GM23338 (cell line): ENCODE measurements at places on chromosomes 7 and 10. TPM values are rescaled to one million over a fixed set of nuclear protein-coding genes. Genes with fewer than 3 reads are reported as not detected.
A peak's percentile ranks its signal among the peaks of the same experiment; 100 is the strongest.

- no peaks in the 10 kb centered on the region for H3K4me1 ChIP-seq
- no peaks in the 10 kb centered on the region for H3K27me3 ChIP-seq
- H3K27ac ChIP-seq = no peak overlapping the region
- H3K4me3 ChIP-seq = no peak overlapping the region
- DNase-seq = peak; percentile 76
These were observed 13.6 kb upstream of the BPGM start for GRCh38 chr7:134632937-134633540.

DNA sequence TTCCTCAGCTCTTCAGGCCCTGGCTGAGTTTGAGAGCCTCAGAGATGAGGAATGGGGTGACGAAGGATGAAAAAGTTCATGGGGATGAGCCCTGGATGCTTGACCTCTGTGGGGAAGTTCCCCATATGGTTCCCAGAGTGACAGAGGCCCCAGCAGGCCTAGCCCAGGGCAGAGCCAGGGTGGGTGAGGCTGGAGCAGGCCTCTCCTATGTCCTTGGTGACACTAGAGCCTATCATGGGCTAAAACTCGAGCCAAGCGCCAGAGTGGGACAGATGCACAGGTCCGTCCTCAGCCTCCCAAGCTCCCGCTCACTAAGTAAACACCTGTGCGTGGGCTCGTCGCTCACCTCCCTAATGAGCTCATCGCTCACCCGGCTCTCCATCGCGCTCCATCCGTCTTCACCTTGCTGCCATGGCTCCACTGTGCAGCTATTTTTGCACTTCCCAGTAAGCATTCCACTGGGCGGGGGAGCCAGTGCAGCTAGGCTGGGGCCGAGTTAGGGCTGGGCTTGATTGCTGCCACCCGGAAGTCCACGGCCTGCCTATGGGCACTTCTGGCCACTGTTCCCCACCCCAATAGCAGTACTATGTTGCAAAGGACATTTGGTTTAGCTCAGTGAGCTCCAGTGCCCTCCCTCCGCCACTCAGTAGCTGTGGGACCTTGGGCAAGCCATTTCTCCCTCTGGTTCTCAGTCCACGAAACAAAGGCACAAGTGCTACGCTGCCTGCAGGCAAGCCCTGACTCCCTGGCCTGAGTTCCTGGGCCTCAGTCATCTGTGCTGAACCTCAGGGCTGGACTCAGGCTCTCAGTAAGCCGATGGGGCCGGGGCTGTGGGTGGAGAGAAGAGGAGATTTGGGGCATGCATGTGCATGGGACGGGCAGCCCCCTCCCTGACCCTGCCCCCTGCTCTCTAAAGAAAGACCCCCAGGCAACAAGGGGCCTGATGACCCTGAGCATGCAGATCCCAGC is 117.3 kb upstream of the PCBD1 start:
- H3K27ac ChIP-seq = no peak overlapping the region
- no peak for DNase-seq
- H3K4me1 ChIP-seq = peaks cover 7% of the 10 kb centered on the region; the same call in 1 of the 2 replicates
- H3K4me3 ChIP-seq = no peak overlapping the region
- no peaks in the 10 kb centered on the region for H3K36me3 ChIP-seq

DNA sequence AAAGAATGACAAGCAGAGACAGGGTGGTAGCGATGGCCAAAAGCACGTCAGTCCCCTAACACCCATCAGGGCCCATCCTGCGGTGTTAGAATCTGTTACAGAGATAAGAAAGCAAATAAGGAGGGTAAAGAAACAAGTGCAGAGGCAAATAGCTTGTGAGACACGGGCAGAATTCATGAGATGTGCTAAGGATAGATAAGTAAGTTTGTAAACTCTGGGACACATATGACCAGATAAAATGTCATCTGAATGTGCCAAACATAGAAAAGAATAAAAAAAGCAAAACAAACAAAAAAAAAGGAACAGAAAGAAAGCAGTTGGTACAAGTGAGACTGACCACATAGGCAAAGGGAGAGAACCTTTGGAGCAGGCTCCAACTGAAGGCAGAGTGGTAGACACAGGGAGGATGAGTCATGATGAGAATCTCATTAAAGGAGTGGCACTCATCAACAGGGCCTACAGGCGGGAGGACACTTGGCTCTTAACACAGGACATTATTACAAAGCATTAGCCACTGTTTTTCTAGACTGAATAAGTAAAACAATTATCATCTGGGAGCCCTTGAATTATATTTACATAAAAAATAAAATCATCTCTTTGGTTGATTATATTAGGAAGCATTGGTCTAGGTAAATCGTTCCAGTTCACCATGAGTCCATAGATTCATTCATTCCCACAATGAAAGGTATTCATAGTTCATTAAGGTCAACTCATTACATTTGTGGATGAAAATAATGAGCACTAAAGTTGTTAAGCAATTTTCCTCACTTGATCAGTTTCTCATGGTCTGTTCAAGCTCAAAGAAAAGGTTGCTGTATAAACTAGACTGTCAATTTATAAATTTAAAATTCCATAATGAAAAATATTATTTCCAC is 21.5 kb upstream of the EPHB6 start:
- H3K4me3 ChIP-seq = no peak overlapping the region
- no peak for DNase-seq
- H3K4me1 ChIP-seq = no peaks in the 10 kb centered on the region
- H3K36me3 ChIP-seq = no peaks in the 10 kb centered on the region

The CNTNAP2 gene
- total RNA-seq = 34.0 and 38.2 TPM in 2 replicates

The GRB10 gene
- 145 and 154 TPM in 2 replicates for total RNA-seq

The CHRM2 gene
- 0.35 TPM in 2 replicates for total RNA-seq

The ITPRIP gene
- total RNA-seq = 15.2 and 15.9 TPM in 2 replicates
